ENCODE measurements at places on chromosomes 2 and 18.

DNA sequence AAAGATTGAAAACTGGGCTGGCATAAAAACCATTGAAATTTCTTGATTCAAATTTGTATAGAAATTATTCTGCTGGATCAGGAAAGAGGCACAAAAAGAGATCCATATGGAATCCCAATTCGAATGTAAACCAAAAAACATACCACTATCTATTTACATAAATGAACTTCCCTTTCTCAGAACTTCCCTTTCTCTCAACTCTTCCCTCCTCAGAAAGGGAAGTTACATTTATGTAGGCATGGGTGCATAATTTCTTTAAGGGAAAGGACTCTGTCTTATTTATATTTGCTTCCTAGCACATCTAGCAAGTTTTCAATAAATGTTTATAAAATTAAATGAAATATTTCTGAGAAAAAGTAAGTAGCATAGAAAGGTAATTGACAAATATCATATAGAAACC is 398.1 kb upstream of the ATP5MC3 start:
- DNase-seq: no peak

DNA sequence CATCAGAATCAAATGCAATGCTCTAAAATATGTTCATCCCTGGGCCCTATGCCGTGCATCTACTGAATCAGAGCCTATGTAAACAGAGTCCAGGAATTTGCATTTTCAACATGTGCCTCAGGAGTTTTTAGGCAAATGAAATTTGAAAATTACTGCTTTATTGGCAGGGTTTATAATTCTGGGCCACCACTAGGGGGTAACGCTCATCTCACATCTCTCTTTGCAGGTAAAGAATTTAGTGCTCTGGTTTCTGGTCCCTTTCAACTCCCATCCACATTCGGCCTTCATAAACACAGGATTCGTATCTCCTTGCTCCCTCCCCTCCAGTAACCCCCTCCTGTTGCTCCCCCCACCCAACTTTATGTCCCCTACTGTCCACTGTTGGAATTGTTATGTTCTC is 49.3 kb downstream of the LYPD6B start:
- DNase-seq: no peak

DNA sequence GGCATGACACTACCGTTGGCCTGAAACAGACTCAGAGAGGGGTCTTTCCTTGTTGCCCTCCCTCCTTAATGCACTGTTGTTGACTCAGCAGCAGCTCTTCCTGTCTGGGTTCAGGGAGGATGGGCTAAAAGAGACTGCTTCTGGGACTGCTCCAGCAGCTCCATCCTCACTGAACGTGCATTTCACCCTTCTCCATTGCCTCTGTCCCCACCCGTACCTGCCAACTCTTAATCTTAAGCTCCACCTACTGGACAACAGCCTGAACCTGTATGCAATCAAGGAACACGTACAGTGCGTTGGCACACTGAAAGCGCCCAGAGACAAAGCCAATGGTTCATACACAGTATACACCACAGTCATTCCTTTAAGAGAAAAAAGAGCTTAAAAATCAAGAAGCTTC is 230.8 kb upstream of the RAB6C start:
- DNase-seq: no peak

DNA sequence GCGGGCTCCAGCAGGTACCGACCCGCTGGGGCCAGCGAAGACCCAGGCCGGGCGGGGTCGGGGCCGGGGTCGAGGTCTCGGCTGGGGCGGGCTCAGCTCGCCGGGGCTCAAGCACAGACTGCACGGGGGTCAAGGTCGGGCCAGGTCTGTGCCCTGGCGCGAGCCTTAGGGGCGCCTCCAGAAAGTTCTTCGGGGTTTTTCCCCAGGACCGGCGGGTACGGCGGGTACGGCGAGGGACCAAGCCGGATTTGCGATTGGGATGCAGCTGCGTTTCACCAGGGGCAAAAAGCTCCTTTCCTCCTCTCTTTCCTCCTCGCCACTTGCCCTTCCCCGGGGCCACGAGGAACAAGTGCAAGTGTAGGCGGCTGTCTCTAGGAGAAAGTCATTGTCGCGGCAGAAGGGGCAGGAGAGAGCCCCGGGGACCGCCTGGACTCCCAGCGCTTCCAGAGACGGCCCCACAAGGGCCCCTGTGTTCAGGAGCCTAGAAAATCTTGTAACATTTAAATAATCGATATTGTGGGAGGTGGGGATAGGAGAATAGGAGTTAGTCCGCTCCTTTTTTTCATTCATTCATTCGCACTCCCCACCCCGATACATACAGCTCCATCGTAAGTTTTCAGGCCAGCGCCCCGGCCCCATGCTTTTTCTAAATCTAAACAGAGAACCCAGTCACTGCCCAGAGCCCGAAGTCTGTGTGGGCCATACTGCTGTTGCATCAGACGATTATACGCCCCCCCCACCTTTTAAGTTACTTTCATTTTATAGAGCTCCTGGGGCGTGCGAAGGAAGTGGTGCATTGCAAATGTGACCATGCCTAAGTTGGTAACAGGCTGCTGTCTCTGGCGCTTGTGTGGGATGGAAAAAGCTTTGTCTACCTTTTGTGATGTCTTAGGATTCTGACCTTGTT is 679 bp downstream of the PMAIP1 start:
- peak; percentile 64 for DNase-seq

DNA sequence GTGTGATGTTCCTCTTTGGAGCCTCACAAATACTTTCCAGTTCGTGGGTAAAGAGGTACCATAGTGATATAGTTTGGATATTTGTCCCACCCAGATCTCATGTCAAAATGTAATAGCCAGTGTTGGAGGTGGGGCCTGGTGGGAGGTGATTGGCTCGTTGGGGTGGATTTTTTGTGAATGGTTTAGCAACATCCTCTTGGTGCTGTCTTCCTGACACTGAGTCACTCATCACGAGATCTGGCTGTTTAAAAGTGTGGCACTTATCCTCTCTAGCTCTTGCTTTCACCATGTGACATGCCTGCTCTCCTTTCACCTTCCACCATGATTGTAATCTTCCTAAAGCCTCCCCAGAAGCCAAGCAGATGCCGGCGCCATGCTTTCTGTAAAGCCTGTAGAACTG is 3.0 kb upstream of the CCDC93 start:
- no peak for DNase-seq

GRCh38 chr2:12317814-12318426 is 398.8 kb upstream of the TRIB2 start:
- peak; percentile 98 for DNase-seq

DNA sequence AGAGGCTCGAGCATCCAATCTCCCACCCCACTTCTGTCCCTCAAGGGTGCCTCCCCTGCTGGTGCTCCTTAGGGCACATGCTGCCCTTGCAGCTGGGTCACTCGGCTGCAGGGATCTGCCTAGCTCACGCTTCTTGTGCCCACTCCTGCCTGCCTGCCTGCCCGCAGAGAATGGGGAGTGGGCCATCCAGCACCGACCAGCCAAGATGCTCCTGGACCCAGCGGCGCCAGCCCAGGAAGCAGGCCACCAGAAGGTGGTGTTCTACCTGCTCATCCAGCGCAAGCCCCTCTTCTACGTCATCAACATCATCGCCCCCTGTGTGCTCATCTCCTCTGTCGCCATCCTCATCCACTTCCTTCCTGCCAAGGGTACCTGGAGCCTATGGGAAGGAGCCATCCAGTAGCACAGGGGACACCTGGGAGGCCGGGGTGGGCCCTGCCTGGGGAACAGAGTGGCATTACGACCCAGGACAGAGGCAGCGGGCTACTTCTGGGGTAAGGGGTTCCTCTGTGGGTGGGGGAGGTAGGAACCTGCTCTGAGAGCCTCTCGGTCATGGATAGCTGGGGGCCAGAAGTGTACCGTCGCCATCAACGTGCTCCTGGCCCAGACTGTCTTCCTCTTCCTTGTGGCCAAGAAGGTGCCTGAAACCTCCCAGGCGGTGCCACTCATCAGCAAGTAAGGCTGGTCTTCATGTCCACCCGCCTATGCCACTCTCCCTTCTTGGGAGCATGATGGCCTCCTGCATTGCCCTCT is 3.4 kb downstream of the CHRNG start:
- no peak for DNase-seq

DNA sequence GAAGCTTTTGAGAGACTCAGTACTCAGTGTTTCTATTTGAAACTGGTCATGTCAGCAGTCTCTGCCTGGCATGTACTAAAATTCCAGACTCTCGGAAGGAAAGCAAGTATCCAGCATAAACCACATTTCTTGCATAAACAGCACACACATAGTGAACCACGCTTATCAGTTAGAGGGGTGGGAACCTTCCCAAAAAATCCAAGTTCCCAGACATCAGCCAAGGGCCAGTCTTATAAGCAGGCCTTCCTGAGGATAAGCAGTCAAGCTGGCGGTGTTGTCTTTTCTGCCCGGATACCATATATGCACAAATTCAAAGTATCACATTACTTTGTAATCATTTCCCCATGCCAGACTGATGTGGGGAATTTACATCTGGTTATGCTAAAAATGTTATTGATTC is 73.6 kb downstream of the ST6GAL2 start:
- DNase-seq: no peak

GRCh38 chr2:148252646-148253045 is 231.8 kb downstream of the MBD5 start:
- no peak for DNase-seq

- DNase-seq: peak; percentile 23
Measured at GRCh38 chr2:196435189-196435588, 204.3 kb upstream of the CCDC150 start.

DNA sequence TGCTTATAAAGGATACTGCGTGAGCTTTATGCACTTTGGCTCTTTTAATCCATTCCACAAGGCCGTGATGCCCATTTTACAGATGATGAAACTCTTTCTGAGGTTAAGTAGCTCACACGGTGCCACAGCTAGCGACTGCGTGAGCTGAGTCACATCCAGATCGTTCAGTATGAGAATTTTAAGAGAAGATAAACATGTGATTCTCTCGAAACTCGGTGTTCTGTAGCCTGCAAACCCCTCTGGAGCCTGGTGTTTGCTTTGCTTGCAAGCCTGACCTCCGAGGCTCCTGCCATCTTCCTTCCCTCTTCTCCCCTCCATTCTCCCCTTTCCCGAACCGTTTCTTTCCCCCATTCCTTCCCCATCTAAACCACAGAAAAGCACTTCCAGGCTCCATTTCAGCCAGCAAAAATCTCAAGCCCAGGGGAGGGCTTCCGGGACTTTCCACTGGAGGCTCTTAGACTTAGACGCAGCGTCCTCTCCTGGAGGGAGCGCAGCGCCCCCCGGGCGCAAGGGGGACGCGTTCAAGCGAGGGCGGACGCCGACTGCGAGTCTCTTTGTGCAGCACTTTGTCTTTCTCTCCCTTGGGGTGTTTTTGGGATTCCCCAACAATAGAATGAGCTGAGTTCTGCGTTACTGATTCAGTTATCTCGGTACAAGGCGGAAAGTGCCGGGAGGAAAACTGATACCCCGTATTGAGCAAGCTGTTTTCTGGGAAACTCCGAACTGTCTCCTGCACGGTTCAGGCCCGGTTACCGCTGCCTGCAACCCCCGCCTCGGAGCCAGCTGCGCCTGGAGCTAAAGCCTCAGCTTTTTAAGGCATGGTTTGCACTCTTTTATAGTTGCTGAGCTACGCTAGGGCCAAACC is 38.0 kb downstream of the CYP1B1 start:
- peak; percentile 44 for DNase-seq

- DNase-seq: no peak
Measured at GRCh38 chr2:43333101-43333655, 106.8 kb upstream of the ZFP36L2 start.

- DNase-seq: no peak
Measured at GRCh38 chr2:80246534-80246933, 58.0 kb downstream of the LRRTM1 start.

DNA sequence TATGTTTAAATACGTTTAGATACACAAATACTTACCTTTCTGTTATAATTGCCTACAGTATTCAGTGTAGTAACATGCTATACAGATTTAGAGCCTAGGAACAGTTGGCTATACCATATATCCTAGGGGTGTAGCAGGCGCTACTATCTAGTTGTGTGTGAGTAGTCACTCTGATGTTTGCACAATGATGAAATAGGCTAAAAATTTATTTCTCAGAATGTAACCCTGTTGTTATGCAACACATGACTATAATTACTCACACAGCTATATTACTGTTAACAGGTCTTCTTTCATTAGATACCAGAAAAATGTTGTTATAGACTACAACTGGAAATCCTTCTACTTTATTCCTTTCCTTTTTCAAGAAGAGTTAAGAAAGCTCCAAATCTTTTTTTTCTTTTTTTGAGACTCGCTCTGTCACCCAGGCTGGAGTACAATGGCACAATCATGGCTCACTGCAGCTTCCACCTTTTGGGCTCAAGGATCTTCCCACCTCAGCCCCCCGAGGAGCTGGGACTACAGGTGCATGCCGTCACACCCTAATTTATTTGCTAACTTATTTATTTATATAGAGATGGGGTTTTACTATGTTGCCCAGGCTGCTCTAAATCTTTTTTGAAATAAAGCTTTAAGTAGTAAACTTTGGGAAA is 48.5 kb downstream of the C2orf74 start:
- DNase-seq: peak; percentile 67

- no peak for DNase-seq
Measured at GRCh38 chr2:222450021-222450420, 25.7 kb downstream of the SGPP2 start.

- no peak for DNase-seq
Measured at GRCh38 chr2:218266316-218266979, 3.5 kb downstream of the AAMP start.

DNA sequence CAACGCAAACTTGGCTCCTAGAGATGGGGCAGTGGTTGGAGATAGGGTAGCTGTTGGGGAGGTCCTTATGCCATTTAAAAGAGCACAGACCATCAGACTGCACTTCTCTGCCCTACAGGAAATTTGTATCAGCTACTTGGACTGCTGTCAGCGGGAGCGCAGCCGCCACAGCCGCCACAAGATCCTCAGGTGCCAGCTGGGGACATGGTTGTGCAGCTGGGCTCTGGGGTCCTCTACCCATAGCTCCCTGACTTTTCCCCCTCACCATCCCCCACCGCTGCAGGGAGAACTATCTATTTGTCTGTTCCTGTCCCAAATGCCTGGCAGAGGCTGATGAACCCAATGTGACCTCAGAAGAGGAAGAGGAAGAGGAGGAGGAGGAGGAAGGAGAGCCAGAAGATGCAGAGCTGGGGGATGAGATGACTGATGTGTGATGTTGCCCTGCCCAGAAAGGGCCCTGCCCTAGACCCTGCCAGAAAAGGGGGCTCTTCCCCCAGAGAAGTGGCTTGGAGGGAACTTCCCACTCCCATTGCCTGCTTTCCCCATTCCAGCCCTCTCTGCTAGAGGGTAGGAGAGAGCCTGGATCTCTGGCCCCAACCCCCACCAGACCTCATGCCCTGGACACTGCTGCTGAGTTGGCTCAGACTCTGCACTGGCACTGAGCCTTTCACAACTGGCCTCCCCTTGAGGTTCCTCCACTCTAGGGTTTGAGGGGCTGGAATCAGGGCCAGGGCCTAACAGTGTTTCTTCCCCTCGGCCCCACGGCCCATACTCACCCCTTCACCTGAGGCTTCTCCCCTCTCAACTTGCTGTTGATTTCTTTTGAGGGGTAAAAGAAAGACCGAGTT is 7.3 kb downstream of the PRADC1 start:
- no peak for DNase-seq

DNA sequence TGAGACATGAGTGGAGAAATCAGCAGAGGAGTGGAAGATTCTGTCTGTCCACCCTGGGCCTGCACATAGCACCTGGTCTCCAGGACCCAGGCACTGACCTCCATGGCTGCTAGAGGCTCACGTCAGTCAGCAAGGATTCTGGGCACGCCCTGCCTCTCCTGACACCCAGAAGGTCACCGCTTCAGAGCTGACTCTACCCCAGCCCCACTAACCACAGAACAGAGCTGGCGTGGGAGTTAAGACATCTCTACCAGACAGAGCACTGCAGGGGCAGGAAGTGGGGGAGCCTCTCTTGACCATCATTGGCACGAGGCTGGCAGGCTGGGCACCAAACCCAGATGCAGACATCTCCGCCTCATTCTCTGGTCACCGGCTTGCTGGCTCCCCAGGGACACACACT is 3.0 kb downstream of the ADCY3 start:
- DNase-seq: no peak

- DNase-seq: no peak
Measured at GRCh38 chr2:101432411-101433181, 42.3 kb downstream of the RFX8 start.
